Activated effector memory CD4-positive, alpha-beta T cell treated with Interleukin-2 at 50 U/mL for 16 hours (primary cell): ENCODE measurements at places on chromosomes 1 and 21.

GRCh38 chr1:221992427-221992826, 250.5 kb upstream of the DUSP10 start:
- DNase-seq: no peak

DNA sequence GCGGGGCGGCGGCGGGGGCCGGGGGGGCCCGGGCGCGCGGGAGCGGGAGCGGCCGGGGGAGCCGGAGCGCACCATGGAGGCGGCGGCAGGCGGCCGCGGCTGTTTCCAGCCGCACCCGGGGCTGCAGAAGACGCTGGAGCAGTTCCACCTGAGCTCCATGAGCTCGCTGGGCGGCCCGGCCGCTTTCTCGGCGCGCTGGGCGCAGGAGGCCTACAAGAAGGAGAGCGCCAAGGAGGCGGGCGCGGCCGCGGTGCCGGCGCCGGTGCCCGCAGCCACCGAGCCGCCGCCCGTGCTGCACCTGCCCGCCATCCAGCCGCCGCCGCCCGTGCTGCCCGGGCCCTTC, 546 bp downstream of the SKI start:
- DNase-seq: no peak

- DNase-seq: no peak
These were observed 173.9 kb downstream of the RWDD3 start for GRCh38 chr1:95407886-95408291.

DNA sequence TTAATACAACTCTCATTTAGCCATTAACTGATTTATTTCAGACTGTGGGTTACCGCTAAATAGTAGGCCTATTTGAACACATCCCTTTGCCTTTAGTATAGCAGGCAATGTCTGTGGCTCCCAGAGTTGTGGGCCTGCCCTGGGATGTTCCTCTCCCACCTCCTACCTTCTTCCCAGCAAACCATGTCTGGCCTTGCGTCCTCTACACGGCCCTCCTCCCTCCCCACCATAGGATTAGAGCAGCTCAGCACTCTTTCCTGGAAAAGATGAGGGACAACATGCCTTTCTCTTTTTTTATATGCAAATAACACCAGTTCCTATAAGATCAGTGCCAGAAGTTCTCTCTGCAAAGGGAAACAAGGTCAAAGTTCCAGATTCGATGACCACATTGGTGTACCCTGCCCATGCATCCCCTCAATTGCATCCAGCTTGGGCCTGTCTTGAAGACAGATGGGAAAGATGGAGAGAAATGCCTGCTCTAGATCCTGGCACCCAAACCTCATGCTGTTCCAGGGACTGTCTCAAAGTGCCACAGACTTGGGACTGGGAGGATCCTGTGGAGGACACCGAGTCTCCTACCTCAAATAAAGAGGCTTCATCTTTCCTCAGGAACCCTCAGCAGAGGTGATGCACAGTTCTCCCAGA, 57.2 kb downstream of the CD46 start:
- DNase-seq: no peak

- DNase-seq: no peak
These were observed 33.3 kb downstream of the SMG7 start for GRCh38 chr1:183505454-183506089.

DNA sequence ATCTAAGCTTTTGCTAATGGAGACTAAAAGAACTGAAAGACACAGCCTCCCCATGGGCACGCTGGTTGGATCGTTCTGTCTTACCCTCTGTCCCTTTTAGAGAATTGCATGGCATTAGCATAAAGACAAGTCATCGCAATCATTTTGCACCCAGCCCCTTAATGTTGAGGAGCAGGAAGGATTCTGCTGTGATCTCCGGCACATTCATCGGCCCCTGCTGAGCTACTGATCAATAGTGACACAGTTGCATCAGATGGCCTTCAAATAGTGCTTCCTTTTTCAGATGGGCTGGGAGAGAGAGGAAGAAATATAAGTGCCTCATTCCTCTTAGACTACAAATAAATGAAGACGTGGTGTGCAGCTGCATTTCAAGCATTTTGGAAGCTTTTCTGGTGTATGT, 75.4 kb downstream of the NOS1AP start:
- no peak for DNase-seq
